Activated CD4-positive, alpha-beta T cell treated with anti-CD3 and anti-CD28 coated beads, Interleukin-2, amount 10 ng/mL, durations not matched to agents 24 days and 14 days (primary cell): ENCODE measurements at places on chromosomes 3 and 15.

GRCh38 chr15:36160351-36160750 lies 419.1 kb upstream of the CDIN1 start:
- H3K36me3 ChIP-seq: no peaks in the 10 kb centered on the region
- no peaks in the 10 kb centered on the region for H3K27me3 ChIP-seq
- no peaks in the 10 kb centered on the region for H3K4me1 ChIP-seq
- no peak overlapping the region for H3K27ac ChIP-seq

- H3K4me3 ChIP-seq: no peak overlapping the region
- no peak for DNase-seq
- no peak overlapping the region for H3K27ac ChIP-seq
- no peaks in the 10 kb centered on the region for H3K27me3 ChIP-seq
These were observed 2.9 kb upstream of the CAV3 start for GRCh38 chr3:8730656-8731055.

- no peaks in the 10 kb centered on the region for H3K27me3 ChIP-seq
- no peak for DNase-seq
- H3K36me3 ChIP-seq: no peaks in the 10 kb centered on the region
- no peaks in the 10 kb centered on the region for H3K4me1 ChIP-seq
These were observed 87.6 kb downstream of the NEK11 start for GRCh38 chr3:131114256-131114655.

- no peak for DNase-seq
- no peaks in the 10 kb centered on the region for H3K36me3 ChIP-seq
- peaks cover 14% of the 10 kb centered on the region for H3K4me1 ChIP-seq
- no peak overlapping the region for H3K4me3 ChIP-seq
These were observed 55.6 kb downstream of the TLNRD1 start for GRCh38 chr15:81056304-81056703.

- peaks cover 54% of the 10 kb centered on the region for H3K27me3 ChIP-seq
- no peak overlapping the region for H3K4me3 ChIP-seq
- H3K36me3 ChIP-seq: no peaks in the 10 kb centered on the region
- DNase-seq: no peak
These were observed 1.9 kb downstream of the FSD2 start for GRCh38 chr15:82803793-82804574.

GRCh38 chr15:33458421-33458820 lies 147.7 kb downstream of the RYR3 start:
- H3K36me3 ChIP-seq: no peaks in the 10 kb centered on the region
- H3K27me3 ChIP-seq: no peaks in the 10 kb centered on the region
- no peak for DNase-seq
- no peaks in the 10 kb centered on the region for H3K4me1 ChIP-seq
- H3K27ac ChIP-seq: no peak overlapping the region

GRCh38 chr15:60690350-60690961 lies 211.5 kb upstream of the ICE2 start:
- H3K27me3 ChIP-seq: no peaks in the 10 kb centered on the region
- no peak overlapping the region for H3K4me3 ChIP-seq
- H3K4me1 ChIP-seq: peaks cover 20% of the 10 kb centered on the region
- H3K36me3 ChIP-seq: no peaks in the 10 kb centered on the region
- no peak for DNase-seq

- H3K27ac ChIP-seq: peak overlapping the region; percentile 68
- H3K4me1 ChIP-seq: peaks cover 57% of the 10 kb centered on the region
- peaks cover 16% of the 10 kb centered on the region for H3K36me3 ChIP-seq
- peak overlapping the region; percentile 80 for H3K4me3 ChIP-seq
- H3K27me3 ChIP-seq: peaks cover 3% of the 10 kb centered on the region
- peak; percentile 87 for DNase-seq
These were observed 72.6 kb upstream of the TNFSF10 start for GRCh38 chr3:172595664-172596393.

- DNase-seq: peak; percentile 59
- H3K27ac ChIP-seq: peak overlapping the region; percentile 84
- H3K27me3 ChIP-seq: no peaks in the 10 kb centered on the region
- H3K4me1 ChIP-seq: peaks cover 80% of the 10 kb centered on the region
- peak overlapping the region; percentile 77 for H3K4me3 ChIP-seq
These were observed 95.1 kb downstream of the RPL39L start for GRCh38 chr3:187044206-187044605.

DNA sequence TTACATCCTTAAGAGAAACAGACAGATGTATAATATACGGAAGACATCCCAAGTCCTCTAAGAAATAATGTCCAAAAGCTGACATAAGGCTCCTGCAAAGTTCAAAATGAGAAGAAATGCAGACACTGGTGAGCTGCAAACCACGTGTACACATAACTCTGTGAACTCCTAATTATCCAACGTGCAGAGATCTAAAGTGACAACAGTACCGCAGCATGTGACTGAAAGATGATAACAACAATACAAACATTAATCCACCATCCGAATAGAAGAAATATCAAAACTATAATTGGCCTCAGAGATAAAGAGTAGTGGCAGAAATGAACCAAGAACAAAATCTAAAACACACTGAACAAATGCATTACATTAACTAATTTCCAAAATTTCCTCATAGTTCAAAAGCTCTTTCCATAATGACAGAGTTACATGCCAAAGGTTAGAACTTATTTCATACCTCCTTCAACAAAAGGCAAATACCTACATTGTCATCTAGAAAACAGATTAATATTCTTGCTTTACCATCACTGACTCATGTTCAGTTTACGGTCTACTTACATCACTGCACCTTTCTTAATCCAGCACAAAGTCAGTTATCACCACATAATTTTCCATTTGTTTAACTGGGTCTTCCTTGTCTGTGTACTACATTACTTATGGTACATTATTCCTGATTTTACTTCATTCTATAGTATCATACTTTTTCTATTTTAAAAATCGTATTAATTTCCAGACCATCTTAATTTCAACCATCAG lies 2.2 kb downstream of the PDCD10 start:
- DNase-seq: no peak
- no peak overlapping the region for H3K27ac ChIP-seq
- peaks cover 32% of the 10 kb centered on the region for H3K4me1 ChIP-seq
- peaks cover 8% of the 10 kb centered on the region for H3K36me3 ChIP-seq
- H3K27me3 ChIP-seq: peaks cover 2% of the 10 kb centered on the region

DNA sequence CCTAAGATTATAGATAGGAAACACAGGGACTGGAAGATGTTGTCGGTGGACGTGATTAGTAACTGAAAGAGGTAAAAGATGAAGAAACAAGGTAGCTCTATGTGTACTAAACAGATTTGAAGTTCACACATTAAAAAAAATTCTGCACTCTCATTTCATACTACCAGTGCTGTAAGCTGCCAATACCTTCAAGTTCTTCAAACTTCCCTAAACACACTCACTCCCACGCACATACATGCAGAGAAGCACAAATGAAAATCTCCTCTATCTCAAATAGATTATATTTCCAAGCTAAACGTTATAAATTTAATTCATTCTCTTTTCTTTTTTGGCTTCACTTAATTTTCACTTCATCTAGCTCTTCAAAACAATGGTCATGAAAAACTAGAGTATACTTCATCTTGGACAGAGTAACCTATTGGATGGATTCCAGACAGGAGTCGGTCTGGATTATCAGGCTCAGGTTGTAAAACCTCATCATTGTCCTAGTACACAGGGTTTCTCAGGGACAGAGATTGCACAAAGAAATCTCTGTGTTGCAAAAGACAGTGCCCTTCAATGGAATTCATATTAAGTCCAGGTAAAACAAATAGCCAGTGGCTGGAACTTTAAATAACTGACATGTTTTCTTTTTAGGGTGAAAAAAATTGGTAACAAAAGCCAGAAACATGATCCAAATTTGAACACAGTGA lies 408.1 kb upstream of the ZNF385D start:
- no peaks in the 10 kb centered on the region for H3K27me3 ChIP-seq
- no peaks in the 10 kb centered on the region for H3K4me1 ChIP-seq
- DNase-seq: no peak
- H3K27ac ChIP-seq: no peak overlapping the region

GRCh38 chr15:57461541-57461940 lies 85.2 kb downstream of the CGNL1 start:
- H3K27ac ChIP-seq: no peak overlapping the region
- H3K36me3 ChIP-seq: no peaks in the 10 kb centered on the region
- no peak for DNase-seq
- peaks cover 14% of the 10 kb centered on the region for H3K27me3 ChIP-seq
- H3K4me1 ChIP-seq: no peaks in the 10 kb centered on the region

DNA sequence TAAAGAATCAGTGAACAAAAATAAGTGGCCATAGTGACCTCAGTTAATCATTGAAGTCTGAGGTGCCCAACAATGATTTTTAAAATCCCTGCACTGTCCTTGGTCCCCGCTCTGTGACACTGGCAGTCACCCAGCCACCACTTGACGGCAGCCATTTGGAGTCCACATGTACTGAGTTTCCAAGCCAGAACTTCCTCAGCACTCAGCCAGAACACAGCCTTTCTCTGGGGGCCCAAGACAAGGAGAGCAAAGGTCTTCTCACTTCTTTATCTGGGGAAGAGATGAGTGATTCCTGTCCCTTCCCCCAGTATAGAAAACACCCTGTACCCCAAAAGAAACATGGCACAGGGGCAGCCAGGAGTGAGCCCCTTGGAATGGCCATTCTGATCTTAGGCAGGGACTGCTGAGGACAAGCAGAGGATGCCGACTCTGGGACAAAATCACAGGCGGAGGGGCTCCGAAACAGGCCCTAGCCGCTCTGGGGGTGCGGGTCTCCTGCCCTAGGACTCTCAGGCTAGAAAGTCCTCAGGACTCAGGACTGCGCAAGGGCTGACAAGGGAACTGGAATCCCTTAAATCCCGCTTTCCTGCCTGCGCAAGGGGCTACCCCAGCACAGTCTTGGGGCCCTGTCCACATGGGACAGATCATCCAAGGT lies 12.8 kb downstream of the PAK6 start:
- H3K36me3 ChIP-seq: no peaks in the 10 kb centered on the region
- peaks cover 7% of the 10 kb centered on the region for H3K4me1 ChIP-seq
- no peak for DNase-seq
- H3K4me3 ChIP-seq: peak overlapping the region; percentile 39
- H3K27ac ChIP-seq: no peak overlapping the region

DNA sequence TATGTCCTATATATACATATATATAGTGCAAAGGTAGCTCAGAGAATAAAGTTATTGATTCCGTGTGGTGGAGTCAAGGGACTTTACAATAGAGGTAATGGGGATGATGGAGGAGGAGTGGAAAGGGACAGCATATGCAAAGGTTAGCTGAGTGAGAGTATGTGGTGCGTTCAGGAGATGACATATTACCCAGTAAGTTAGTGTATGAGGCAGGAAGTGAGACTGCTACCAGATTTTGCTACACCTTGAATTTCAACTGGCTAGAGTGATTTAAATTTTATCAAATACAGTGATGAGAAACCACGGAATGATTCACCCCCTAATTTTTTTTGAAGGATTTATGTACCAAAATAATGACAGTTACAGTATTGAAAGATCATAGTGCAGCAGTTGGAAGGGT lies 2.8 kb downstream of the ACTL6A start:
- H3K36me3 ChIP-seq: peaks cover 14% of the 10 kb centered on the region
- peak; percentile 75 for DNase-seq
- H3K27ac ChIP-seq: peak overlapping the region; percentile 77
- peak overlapping the region; percentile 31 for H3K4me3 ChIP-seq
- H3K4me1 ChIP-seq: peaks cover 30% of the 10 kb centered on the region

DNA sequence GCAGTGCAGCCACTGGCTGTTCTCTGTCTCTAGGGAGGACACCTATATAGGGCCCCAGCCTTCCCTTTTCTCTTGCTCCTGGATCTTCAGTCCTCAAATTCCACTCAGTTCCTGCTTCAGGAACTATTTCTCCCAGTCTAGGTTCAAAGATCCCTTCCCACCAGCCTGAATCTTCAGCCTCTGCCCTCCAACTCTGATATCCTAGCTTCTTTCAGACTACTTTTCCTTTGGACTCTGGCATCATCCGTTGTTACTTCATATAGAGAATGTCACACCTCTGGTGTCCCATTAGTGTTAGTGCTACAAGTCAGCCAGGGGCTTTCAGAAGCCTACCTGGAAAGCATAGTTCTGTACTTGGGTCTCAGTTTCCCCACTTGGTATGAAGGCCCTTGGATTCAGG lies 10.0 kb upstream of the HPS3 start:
- no peak overlapping the region for H3K27ac ChIP-seq
- H3K4me3 ChIP-seq: no peak overlapping the region
- DNase-seq: peak; percentile 46
- H3K4me1 ChIP-seq: peaks cover 3% of the 10 kb centered on the region
- H3K36me3 ChIP-seq: no peaks in the 10 kb centered on the region

DNA sequence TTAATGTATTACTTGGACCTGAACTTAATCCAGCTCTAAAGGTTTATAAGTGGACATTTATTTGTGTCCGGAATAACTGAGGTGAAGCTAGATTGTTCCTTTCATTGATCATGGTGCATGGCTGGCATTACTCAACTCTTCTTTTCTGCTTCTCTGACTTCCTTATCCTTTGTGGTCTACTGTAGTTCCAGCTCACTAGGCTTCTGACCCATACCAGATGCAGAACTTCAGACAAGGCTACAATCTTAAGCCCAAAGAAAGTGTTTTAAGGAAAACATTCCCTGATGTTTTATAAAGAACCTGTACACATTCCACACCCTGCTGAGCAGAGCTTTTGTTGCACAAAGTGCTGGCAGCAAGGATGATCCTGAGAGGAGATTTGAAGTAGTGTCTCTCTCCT lies 250.8 kb upstream of the TGFBR2 start:
- H3K36me3 ChIP-seq: peaks cover 6% of the 10 kb centered on the region
- no peak overlapping the region for H3K4me3 ChIP-seq
- DNase-seq: no peak
- H3K4me1 ChIP-seq: peaks cover 46% of the 10 kb centered on the region

- peaks cover 25% of the 10 kb centered on the region for H3K36me3 ChIP-seq
- peak; percentile 83 for DNase-seq
- no peaks in the 10 kb centered on the region for H3K4me1 ChIP-seq
- no peak overlapping the region for H3K4me3 ChIP-seq
These were observed 152.9 kb downstream of the ATP10A start for GRCh38 chr15:25710184-25710583.

DNA sequence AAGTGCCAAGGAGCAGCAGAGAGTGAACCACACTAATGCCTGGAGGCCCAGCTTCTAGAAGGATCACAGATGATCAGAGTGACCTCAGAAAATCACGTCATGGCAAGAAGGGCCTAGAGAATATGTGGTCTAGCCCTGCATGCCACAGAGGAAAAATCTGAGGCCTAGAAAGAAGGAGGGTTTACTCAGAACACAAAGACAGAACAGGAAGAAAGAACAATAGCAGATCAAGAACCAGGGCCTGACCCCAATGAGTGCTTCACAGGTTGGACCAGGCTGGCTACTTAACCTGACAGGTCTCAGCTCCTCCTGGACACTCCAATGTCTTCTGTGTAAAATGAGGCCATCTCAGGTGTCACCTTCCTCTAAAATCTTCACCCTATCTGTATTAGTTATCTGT lies 14.2 kb downstream of the RAB6B start:
- no peak overlapping the region for H3K4me3 ChIP-seq
- H3K4me1 ChIP-seq: peaks cover 5% of the 10 kb centered on the region
- no peaks in the 10 kb centered on the region for H3K36me3 ChIP-seq
- H3K27me3 ChIP-seq: peaks cover 11% of the 10 kb centered on the region
- no peak overlapping the region for H3K27ac ChIP-seq
- no peak for DNase-seq

GRCh38 chr15:39344662-39345141 lies 236.2 kb upstream of the THBS1 start:
- no peaks in the 10 kb centered on the region for H3K4me1 ChIP-seq
- no peaks in the 10 kb centered on the region for H3K36me3 ChIP-seq
- no peak overlapping the region for H3K4me3 ChIP-seq
- H3K27ac ChIP-seq: no peak overlapping the region
